Fibroblast of skin of back (primary cell): ENCODE measurements at places on chromosomes 5 and 9.

DNA sequence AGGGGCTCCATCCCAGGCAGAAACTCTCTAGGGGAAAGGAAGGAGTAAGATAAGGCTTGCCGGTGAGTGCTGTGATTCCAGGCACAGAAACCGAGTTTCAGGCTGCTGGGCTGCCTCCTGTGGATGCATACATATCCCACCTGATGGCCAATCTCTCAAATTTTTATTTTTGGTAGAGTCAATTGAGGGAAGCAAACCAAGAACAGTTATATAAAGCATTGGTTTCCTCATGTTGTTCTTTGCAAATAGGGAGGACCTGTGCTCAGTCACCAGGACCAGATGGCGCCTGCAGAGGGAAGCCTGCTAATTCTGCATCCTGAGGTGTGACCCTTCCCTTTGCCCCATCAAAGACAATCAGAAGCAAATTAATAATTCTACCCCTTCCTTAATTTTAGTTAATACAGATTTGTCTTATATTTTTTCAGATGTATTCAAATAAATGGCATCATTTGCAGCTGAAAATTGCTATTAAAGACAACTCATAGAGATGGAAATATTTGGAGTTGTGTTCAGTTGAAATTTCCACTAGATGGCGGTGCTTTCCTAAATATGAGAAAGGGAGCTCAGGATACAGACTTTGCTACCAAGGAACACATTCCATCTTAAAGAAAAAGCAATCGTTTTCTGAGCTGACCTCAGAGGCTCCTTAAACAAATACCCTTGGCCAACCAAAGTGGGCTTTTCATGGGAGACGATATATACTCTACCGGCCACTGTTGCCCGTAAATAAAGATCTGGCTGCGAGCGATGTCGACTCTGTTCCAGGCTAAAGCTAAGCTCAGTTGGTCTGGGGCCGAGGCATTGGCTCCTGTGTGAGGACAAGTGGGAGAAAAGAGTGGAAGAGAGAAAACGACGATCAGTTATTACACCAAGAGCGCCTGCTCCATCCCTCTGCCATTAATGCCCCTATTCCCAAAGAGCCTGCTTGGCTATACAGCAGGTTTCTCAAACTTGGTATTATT is 225.7 kb upstream of the KLF9 start:
- peak; percentile 62 for DNase-seq

GRCh38 chr9:36623280-36623679 is 50.6 kb downstream of the MELK start:
- DNase-seq = peak; percentile 6

DNA sequence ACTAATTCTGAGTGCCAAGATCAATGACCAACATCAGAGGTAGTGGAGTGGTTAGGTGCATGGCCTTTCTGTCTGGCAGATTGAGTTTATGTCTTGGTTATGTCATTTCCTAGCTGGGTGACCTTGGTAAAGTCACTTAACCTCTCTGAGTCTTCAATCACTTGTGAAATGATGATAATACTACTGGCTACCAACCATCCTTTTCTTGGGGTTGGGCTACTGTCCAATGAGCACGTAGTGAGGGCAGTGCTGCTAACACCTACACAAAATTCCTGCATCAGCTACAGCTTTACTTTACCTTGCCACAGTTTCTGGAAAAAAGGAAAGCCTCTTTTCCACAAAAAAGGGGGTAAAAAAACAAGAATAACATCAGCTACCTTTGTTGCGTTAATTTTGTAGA is 12.4 kb downstream of the IL12B start:
- no peak for DNase-seq

DNA sequence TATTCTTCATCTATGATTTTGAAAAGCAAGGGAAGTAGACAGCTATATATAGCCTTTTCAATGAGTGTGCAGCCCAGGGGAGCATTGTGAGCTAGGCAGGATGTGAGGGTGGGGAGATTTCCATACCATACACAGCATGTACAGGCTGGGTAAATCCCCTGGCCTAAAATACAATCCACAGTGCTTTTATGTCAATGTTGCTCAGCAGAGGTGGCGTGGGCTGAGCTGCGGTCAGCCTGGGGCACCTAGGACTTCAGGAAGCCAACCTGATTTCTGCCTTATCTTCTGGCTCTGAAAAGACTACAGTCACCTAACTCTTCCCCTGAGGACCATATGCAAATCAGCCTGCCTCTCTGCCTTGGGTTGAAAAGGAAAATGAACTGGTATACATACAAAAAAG is 6.3 kb upstream of the GARIN3 start:
- peak; percentile 16 for DNase-seq

- DNase-seq = no peak
Observed at GRCh38 chr5:77871016-77871415, 94.9 kb upstream of the TBCA start.

DNA sequence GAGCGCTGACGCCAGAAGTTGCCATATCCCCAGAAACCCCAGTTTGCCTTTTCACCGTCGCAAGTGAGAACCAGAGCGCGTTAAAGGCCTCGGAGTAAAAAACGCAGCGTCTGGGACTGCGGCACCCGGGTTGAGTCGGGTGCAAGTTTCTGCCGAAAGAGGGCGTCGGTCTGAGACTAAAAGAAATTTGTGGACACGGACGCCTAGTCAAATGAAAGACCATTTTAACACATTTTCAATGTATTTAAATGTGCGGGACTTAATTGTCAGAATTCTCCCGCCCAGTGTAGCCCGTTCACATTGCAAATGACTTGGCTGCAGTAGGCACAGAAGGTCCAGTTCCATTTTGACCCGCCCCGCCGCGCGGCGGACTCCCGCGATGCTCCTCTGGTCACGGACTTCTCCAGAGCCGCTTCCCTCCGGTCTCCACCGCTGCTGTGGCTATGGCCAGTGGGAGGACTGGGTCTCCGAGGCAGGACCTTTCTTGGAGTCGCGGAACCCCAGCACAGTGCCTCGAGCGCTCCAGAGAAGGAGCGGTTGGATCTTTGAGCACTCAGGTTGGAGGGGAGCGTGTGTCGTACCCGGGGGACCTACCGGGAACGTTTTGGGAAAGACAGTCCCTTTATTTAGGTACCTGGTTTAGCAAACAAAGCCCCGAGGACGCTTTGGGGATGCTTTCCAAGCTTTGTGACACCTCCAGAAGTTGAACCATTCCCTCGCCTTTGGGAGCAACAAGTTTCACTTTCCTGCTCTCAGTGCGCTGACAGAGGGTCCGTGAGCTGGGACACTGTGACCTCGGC is 1.2 kb upstream of the NPR3 start:
- peak; percentile 85 for DNase-seq

GRCh38 chr9:37761511-37761910 is 7.9 kb downstream of the TRMT10B start:
- peak; percentile 60 for DNase-seq

GRCh38 chr9:93119953-93120845 is 13.9 kb downstream of the NINJ1 start:
- DNase-seq = peak; percentile 57

GRCh38 chr5:142222866-142223558 is 101.8 kb downstream of the SPRY4 start:
- DNase-seq = no peak

- no peak for DNase-seq
Observed at GRCh38 chr5:95920822-95921221, 40.8 kb downstream of the ELL2 start.

GRCh38 chr5:154319736-154320135 is 126.1 kb upstream of the SAP30L start:
- DNase-seq = no peak

DNA sequence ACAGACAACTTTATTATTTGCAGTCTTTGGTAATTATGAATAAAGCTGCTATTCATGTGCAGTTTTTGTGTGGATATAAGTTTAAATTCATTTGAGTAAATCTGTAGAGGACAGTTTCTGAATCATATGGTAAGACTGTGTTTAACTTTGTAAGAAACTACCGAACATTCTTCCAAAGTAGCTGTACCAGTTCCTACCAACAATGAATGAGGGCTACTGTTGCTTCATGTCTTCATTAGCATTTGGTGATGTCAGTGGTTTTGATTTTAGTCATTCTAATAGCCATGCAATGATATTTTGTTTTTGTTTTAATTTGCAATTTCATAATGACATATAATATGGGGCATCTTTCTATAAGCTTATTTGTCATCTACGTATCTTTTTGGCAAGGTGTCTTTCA is 501.3 kb upstream of the RORB start:
- DNase-seq = no peak

GRCh38 chr5:80569961-80570786 is at the start of gene ANKRD34B:
Gene ANKRD34B, minus strand, starts transcription at chr5:80570280. Its CDS starts 10,261 bp downstream, at chr5:80560019.
- peak; percentile 7 for DNase-seq

DNA sequence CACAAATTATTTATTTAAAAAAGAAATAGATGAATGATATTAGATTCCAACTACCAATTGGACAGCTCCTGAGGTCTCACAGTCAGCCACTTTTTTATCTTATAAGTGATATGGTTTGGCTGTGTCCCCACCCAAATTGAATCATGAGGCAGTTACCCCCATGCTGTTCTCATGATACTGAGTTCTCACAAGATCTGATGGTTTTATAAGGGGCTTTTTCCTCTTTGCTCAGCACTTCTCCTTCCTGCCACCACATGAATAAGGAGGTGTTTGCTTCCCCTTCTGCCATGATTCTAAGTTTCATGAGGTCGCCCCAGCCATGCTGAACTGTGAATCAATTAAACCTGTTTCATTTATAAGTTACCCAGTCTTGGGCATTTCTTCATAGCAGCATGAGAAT is 12.9 kb downstream of the NLN start:
- no peak for DNase-seq

DNA sequence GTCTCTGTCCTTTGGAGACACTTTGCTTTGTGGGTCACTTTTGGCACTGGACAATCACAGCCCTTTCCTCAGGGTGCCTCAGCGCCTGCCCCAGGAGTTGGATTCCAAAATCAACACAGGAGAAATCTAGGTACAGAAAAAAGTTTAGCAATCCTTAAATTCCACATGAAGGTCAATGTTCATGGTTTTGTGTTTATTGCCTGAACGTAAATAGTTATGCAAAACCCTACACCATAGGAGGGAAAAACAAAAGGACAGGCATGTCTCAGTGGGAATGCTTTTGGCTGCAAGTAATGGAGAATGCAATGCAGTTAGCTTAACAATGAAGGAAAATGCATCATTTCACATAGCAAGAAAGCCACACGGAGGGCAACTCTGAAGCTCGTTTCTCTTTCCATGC is 6.5 kb upstream of the HMCN2 start:
- no peak for DNase-seq

DNA sequence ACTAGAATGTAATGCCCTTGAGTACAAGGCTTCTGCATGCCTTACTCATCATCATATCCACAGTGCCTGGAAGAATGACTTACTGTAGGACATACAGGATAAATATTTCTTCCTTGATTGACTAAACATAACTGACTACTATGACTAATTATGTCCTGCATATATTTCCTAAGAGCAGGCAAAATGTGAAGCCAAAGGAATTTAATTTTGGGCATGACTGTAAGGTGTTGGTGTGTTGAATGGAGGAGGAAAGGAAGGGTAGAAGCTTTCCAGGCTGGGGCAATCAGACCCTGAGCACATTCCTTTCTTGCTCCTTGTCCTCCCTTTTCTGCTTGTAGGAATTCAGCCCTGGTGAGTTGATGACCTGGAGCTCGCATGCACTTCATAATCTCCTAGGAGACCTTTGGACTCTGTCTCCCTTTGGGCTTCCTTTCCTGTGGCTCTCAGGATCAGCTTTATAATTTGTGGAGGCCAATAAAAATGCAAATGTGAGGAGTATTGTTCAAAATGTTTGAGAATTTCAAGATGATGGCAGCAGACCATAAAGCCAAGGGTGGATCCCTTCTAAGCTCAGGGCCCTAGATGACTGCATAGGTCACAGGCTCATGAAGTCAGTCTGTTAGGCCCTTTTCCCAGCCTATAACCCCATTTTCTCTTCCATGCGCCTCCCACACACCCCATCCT is 174.0 kb downstream of the HMHB1 start:
- DNase-seq = peak; percentile 95

- no peak for DNase-seq
Observed at GRCh38 chr9:35254237-35254636, 92.4 kb downstream of the UNC13B start.
